ENCODE measurements at places on chromosomes 5 and 9.

DNA sequence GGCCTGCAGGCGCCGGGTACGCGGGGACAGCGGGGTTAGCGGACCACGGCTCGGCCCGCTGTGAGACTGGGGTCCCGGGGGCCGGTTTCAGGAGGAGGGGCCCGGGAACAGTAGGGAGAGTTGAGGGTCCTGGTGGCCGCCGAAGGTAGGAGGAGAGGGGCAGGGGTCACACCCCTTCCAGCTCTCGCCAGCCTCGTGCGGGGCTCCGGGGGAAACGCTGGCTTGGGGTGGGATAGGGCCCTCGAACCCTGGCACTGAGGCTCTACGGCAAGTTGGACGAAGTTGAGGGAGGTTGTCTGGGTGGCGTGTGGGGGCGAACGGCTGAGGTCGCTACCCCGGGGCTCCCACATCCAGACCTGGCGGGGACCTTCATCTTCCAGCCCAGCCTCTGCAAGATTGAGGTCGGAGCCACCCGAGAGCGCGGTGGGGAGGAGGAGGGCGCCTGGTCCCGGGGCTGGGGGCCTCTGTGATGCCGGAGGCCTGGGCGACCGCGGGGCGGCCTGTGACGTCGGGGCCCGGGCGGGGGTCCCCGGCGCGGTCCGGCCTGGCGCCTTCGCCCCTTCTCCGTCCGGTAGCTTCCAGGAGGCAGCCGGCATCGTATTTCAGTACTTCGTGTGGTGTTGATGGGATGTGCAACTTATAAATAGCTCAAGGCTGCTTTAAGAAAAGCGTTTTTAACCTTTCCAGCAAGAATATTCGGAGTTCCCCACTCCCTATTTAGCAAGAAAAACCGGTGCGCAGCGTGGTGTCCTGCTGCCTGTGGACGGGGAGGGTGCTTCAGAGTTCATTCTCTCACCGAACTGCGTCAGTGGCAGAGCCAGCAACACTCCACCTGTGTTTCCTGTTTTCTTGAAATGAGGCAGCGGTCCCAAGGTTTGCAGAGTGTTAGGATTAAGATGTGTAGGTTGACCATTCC lies 902 bp downstream of the HABP4 start:
- DNase-seq = no peak

- peak; percentile 63 for DNase-seq
Measured at GRCh38 chr5:156147261-156147943, 179.6 kb upstream of the SGCD start.

- no peak for DNase-seq
Measured at GRCh38 chr5:852431-853401, 1.9 kb upstream of the ZDHHC11 start.

DNA sequence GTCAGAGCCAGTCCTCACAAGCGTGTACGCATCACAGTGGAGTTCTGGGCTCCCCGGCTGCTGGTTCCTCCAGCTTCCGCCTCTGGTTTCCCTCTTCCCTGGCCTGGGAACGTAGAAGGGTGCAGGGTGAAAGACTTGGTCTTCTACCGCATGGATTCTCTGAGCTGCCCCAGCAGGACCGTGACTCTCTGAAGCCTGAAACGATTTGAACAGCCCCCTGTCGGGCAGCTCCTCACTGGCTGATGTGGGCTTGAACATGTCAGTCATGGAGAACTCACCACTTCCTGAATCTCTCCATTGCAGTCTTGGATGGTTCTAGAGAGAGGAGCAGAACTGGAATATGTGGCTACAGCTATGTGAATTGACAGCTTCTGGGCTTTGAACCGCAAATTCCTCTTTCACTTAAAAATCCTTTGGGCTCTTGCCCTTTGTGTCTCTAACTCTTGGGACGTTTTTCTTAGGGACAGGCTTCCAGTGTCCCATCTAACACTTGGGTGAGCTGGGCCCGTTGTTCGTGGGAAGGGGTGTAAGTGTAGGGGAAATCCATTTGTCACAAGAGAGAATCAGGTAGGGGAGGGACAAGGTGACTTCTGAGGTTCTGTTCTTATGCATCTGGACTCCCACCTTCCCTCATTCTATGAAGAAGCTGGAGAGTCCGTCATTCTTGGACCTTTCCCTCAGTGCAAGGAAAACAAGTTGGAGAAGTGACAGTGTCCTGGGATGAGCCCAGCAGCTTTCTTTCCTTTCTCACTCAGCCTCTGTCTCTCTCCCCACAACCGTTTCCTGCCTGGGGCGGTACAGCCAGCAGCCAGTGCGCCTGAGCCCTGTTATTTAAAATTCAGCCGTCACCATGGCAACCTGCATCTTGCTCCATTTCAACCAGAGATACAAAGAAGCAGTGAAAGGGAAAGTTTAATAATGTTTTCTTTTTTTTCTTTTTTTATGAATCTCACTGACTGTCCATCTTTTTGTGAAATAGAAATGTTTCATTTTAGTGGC lies 84.7 kb downstream of the PTTG1 start:
- DNase-seq = no peak

DNA sequence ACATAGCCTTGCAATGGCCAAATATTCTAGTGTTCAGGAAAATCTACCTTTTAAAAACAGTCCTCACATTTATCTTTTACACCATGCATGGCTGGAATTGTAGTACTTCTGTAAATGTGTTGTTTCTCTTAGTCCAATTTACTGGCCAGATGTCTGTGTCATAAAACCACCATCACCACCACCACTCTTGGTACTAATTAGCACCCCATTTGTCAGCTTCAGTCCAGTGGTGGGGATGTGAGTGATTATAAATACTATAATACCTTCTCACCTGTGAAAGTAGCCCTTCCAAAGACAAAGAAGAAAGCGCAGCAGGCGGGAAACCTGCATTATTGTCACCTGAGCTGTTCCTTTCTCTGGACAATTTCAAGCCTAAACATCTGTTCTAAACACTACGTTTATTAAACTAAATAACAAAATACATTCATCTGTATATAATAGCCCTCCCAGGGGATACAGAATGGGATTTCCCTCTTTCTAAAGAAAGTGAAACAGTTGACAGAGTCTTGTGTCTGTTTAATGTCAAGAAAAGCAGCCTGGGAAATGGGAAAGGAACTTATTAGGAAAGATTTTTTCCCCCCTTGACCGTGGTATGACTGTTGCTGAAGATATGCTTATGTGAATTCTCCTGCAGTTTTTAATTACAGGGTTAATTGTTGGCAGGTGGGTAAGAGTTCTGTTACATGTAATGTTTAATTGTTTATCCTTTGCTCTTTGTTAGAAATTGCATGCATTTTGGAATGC lies 144.5 kb upstream of the NUDT12 start:
- DNase-seq = no peak

- no peak for DNase-seq
Measured at GRCh38 chr5:133867851-133868545, 100.4 kb downstream of the C5orf15 start.

GRCh38 chr5:107518616-107519015 lies 152.1 kb downstream of the EFNA5 start:
- DNase-seq = no peak

- no peak for DNase-seq
Measured at GRCh38 chr9:29245351-29245750, 1672.1 kb upstream of the C9orf72 start.

DNA sequence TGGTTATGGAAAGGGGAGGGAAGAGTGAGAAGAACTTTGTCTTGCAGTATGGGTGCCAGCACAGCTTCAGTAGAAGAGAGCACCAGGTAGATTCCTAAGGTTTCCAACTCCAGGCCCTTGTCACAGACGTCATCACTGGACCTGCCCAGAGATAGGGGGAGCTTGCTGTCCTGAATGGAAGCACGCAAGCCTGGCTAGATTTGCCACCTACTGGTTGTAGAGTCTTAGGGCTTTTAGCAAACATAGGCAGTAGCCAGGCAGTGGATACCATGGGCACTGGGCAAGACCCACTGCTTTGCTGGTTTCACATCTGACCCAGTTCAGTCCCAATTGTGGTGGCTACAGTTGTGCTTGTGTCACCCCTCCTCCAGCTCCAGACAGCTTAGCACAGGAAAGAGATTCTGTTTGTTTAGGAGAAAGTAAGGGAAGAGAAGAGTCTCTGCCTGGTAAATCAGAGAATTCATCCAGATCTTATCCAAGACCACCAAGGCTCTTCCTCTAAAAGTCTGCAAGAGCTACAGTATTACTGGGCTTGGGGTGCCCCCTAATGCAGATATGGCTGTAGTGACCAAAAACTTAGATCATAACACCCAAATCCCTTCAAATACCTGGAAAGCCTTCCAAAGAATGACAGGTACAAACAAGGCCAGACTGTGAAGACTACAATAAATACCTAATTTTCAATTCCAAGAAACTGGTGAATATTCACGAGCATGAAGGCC lies 158.9 kb downstream of the HINT1 start:
- no peak for DNase-seq

DNA sequence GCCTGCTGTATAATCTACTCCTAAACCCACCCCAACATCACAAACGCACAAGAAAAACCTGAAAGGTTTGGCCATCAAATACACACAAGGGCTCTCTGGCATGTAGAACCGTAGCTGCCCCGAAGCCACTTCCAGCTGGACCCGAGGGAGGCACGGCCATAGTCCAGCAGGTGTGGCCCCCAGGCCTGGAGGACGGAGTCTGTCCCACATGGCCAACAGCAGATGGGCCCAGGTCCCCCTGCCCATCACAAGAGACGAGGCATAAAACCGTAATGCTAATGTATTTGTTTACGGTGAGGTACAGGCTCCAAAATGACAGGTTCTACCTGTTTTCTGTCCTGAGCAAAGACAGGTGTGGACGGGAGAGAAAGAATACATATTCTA lies 234.2 kb downstream of the SYK start:
- DNase-seq = no peak

- no peak for DNase-seq
Measured at GRCh38 chr9:14962193-14962882, 52.1 kb upstream of the FREM1 start.

DNA sequence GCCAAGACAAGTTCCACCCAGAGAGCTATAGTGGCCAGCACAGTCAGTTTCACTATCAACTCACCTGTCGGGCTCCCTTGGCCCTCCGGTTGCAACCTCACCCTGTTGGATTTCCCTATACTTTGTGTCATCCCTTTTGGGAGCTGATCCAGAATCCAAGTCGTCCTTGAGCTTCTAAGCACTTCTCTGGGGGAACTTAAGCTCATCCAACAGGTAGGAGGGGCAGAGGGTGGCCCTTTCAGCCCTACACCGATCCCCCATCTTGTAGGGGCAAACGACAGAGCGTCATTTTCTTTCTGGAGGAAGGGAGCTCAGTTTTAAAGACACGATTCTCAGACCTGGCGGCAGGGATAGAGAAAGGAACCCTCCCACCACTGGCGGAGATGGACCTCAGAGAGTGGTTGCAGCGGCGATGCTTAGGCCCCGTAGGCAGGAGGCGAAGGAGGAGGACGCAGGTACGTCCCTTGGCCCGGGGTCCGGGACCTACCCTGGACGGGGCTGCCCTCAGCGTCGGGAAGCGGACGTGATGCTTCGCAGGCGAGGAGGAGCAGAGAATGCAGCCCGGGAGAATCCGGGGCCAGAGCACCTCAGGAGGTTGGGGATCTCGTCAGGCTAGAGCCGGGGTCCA lies 519 bp downstream of the ZER1 start:
- DNase-seq = no peak

DNA sequence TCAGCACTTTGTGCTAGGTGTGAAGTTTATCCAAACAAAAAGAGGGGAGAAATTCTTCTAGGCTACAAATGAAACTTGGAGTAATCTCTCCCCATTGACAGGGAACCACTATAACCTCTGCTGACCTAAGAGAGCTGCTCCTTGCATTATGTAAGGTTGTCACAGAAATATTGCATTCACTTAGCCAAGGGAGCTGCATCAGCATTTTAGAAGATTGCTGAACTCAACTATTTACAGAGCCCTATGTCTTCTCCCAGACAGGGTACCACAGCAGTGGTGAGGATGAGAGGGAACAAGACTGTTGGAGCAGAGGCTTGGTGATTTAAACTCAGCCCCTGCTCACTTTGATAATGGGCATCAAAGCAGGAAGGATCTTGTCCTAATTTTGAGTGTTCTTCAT lies 362.0 kb downstream of the TMEM38B start:
- DNase-seq = no peak

DNA sequence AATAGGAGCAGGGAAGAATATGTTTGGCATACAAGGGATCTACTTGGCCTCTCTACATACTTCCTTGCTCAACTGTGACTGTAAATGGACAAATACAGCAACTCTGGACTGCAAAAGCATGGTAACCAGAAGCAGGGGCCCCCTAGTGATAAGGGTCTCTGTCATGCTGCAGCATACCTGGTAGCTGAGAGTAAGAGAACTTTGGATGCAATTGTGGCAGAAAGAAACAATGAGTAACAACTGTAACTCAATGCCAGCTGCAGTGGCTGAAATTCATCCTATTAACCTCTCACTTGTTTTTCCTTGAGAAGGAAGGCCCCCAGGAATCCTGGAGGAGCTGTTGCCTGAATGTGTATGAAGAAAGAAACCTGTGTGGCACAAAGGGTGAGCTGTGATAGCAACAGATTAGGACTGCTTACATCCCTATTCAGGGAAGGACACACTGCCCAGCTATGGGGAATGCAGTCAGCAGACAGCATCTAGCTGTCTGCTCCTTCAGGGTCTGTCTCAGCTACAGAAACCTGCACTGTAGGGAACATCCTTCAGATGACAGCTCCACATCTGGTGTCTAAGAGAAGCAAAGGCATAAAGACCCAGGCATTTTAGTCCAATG lies 468.1 kb upstream of the ACTBL2 start:
- no peak for DNase-seq

- no peak for DNase-seq
Measured at GRCh38 chr9:31114346-31114745, 1270.1 kb upstream of the ACO1 start.

- no peak for DNase-seq
Measured at GRCh38 chr5:90307322-90307721, 102.2 kb downstream of the CETN3 start.

DNA sequence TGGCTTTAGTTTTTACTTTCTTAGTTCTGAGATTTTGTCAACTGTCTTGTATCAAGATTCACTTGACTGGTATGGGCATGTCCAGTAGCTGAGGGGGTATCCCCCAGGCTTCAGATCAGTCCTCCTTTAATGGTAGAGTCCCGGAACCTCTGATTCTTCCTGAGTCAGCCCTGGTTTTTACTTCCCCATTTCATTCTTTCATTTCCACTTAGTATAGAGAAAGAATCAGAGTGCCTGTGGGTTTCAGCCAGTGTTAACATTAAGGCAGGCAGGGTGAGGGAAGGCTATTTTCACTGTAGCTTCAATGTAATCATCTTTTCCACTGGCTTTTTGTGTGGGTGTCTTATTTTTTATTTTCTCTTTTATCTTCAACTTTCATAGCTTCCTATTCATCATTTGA lies 8.3 kb upstream of the COMMD10 start:
- DNase-seq = no peak

DNA sequence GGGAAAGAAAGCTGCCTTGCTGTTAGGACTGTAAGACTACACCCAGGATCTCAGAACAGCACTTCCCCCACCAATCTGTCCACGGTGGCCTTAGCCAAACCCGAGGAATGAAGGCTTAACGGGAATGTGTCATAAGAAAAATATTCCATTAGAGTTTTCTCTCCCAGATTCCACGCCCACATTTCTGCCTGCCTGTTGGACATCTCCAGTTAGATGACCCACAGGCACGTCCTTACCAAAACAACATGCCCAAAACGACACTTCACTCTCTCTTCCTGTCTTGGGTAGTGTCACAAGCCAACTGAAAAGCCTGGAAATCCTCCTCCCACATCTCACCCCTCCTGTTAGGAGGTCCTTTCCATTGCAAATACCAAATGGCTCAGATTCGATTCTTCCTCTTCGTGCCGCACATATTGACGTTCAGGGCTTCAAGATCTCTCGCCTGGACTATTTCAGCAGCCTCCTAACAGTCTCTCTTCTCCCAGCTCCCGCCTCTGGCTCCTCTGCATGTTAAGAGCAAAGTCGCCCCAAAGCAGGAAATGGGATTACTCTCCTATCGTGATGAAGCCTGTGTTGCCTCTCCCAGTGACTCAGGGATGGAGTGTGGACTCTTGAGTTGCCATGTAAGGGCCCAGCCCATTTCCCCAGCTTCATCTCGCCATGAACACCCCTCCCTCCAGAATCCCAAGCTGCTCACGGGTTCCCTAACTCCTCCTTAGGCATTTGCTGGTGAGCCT lies 159.3 kb downstream of the NR3C1 start:
- peak; percentile 94 for DNase-seq
